Tibial nerve (tissue), 4 donors: ENCODE measurements at places on chromosomes 7 and 10. TPM values are rescaled to one million over a fixed set of nuclear protein-coding genes. Genes with fewer than 3 reads are reported as not detected.

Gene CACNA2D1
- 22.0 TPM for total RNA-seq

Gene GIMAP4
- total RNA-seq: 44.1 TPM

Gene HOXA10
- total RNA-seq: 34.1 TPM

DNA sequence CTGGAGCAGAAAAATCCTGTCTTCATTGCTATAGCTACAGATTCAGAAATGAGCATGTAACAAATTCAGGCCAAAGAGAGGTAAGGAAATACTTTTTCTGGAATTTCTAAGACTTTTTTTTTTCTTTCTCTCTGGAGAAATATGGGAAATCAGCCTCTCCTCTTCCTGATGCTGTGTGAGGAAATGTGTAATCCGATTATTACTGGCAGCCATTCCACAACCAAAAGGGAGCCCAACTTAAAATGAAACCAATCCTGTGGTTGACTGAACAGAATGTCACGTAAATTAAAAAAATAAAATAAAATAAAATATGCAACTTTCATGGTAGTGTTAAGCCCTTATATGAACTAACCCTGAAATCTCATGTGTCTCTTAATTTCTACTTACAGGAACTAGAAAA, 10.7 kb upstream of the POT1 start:
- DNase-seq: no peak

Gene FIS1
- 371 TPM for total RNA-seq

Gene NPVF
- not detected for total RNA-seq

DNA sequence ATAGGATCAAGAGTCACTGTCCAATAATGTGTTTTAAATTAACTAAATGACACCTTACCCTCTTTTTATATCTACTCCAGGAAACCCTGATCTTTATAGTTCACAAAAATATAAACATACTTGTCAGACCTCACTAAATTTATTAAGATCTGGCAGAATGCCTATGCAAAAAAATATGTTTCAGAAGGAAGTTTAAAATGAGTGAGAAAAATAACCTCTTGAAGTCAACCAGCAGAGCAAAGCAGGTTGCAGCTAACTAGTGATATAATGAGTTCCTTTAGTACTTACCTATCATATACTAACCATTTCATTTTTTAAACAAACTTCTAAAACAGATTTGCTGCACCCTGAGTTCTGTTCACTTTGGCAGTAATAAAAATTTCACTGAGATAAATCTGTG, 14.0 kb upstream of the HGF start:
- no peak for DNase-seq

Gene FAM131B
- total RNA-seq: 1.8 TPM

GRCh38 chr7:11404355-11404754, 427.6 kb downstream of the THSD7A start:
- DNase-seq: no peak

DNA sequence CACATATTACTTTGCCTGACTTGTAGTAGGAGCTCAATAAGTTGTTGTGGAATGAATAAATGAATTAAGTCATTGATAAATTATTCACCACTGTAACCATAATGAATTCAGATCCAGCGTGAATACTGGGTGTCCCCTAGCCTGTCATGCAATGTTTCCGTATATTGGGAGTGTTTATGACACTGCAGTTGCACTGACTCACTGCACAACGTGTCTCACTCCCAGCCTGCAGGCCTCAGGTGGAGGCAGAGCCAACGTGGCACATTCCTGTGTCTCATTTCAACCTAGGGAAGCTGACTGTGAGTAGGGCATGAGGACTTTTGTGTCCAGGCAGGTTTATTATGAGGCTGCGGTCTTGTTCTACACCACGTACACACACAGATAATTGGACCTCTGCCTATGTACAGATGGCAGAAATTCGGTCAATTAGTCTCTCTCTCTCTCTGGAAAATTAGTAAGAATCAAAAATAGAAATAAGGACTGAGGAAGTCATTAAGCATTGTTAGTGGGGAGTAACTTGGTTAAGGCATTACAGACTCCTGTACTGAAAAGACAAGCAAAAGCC, 299.1 kb upstream of the IGFBP3 start:
- DNase-seq: no peak

- no peak for DNase-seq
Measured at GRCh38 chr10:7301006-7301778, 109.6 kb downstream of the SFMBT2 start.

DNA sequence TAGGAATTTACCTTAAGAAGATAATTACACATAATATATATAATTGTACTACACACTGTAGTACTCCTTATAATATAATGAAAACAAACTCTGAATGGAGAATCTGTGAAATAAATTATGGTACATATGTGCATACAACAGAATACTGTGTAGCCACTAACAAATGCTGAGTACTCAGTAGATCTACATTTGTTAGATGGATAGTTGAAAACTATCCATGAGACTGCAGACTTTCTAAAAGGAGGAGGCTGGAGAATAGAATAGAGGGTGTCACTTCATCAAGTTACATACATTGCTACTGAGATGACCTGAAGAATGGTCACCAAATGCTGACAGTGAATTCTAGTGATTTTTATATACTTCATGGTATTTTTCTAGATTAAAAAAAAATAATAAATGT, 68.7 kb upstream of the OGDHL start:
- no peak for DNase-seq

DNA sequence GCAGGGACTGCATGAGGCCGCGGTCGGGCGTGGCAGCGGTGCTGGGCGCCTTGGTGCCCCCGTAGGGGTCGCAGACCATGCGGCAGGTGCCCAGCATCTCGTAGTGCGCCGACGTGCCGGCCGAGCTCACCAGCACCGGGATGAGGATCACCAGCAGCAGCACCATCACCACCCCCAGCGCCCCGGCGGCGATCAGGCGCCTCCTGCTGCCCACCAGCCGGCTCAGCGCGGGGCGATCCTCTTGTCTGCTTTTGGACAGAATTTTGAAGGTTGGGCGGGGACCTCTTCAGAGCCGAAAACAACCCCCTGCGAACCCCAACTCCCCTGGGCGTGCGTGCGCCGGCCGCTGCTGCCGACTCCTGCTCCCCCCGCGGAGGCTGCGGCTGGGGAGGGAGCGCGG, 779 bp downstream of the C1QL3 start:
- no peak for DNase-seq

Gene SEMA4G
- total RNA-seq: 6.6 TPM

- no peak for DNase-seq
Measured at GRCh38 chr10:94155722-94156271, 162.1 kb downstream of the PLCE1 start.

Gene SEC23IP
- total RNA-seq: 10.3 TPM

Gene PKD2L1
- not detected for total RNA-seq

DNA sequence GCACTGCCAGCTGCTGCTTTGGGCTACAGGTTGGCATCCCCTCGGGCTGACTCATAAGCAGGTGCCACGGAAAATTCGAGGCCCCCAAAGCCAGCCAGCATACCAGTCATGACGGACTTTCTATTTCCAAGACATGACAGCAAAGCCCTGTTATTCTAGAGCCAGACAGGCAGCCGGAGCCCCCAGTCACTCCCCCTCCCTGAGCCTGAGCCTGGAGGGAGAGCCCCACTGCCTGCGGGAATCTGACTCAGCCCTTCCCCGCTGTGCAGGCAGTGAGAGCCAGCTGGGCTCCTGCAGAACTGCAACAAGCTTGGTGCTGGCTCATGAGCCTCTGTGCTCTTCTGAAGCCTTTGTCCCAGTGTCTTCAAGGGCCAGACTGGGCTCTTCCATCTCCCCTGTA, 15.8 kb downstream of the BTBD16 start:
- DNase-seq: no peak

Gene KLF6
- 156 TPM for total RNA-seq

DNA sequence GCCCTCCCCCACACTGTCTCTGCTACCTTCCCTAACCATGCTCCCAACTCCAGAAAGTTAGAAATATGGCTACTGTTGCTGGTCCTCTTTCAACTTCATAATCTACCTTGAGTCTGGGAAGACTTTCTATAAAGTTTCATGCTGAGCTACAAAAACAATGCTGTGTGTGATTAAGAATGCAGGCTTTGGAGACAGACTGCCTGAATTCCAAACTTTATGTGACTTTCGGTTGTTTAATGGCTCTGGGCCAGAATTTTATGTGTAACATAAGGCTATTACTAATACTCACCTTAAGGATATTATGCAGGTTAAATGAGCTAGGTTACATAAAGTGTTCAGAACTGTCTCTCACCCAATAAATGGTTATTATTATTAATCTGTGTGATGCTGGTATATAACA, 19.1 kb downstream of the BET1 start:
- no peak for DNase-seq

Gene TWNK
- total RNA-seq: 5.4 TPM

- DNase-seq: no peak
Measured at GRCh38 chr7:80128918-80129317, 5.7 kb upstream of the GNAI1 start.

GRCh38 chr7:108972004-108972403, 402.3 kb downstream of the DNAJB9 start:
- DNase-seq: no peak

DNA sequence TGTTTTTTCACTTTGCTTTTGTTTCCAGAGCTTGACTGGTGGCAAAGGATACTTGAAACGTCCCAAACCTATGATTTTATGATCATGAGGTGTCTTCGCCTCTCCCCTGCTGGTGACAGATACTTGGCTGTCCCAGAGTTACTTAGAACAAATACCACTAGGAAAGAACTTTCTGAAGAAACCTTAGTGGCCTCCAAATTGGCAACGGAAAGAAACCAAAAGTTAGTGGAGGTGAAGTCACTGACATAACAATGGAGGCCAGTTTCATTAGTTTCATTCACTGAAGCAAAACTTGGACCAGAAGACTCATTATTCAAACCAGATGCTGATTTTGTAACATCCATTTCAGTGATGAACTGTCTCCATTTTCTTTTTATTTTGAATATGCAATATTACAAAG, 68.6 kb downstream of the JAZF1 start:
- no peak for DNase-seq

- no peak for DNase-seq
Measured at GRCh38 chr7:151706277-151707104, 170.4 kb downstream of the PRKAG2 start.
